A549 treated with dexamethasone at 1 μM for 4 hours (cell line): ENCODE measurements at places on chromosomes 12 and 14. TPM values are rescaled to one million over a fixed set of nuclear protein-coding genes. Genes with fewer than 3 reads are reported as not detected.

The CCDC38 gene
- total RNA-seq, result 0.06 to 0.15 TPM (median 0.10 TPM) in 5 replicates

The SIX6 gene
- not detected in 5 replicates for total RNA-seq

The NDUFA12 gene
- total RNA-seq, result 141 to 181 TPM (median 153 TPM) in 5 replicates

The PPP1R1A gene
- total RNA-seq, result 0.09 to 0.27 TPM (median 0.25 TPM) in 5 replicates

The PRH2 gene
- total RNA-seq, result 0.26 to 0.27 TPM in 2 of 5 replicates, not detected in the others

The SRSF5 gene
- total RNA-seq, result 232 to 379 TPM (median 294 TPM) in 5 replicates

The SRRM4 gene
- not detected in 5 replicates for total RNA-seq

The SERPINA12 gene
- total RNA-seq, result 0.06 TPM in 1 of 5 replicates, not detected in the others
